Astrocyte of the hippocampus (primary cell): ENCODE measurements at places on chromosomes 4 and X.

DNA sequence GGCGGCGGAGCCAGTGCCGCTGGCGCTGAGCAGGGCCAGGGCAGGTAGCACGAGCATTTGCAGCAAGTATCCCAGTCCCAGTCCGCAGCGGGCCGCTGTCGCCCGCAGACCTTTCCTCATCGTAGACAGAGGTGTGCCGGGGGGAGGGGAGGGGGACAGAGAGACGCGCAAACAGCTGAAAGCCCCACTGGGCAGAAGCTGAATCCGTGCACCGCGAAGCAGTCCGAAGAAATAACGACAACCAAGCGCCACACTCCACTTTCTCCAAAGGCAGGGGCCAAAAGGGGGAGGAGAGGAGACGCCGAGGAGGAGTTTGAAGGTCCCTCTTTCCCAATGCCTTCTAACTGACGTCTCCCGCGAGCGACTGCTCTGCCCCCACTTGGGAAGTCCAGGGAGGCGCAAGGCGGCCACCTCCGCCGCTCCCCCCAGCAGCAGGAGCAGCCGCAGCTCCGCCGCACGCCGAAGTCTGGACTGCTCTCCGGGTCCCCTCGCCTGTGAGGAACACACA, at the start of gene UNC5C:
TSS of gene UNC5C (minus strand) at position 236 of the 508 bp plus-strand sequence.
- peak; percentile 83 for DNase-seq

GRCh38 chr4:147786031-147786430, 54.1 kb downstream of the ARHGAP10 start:
- no peak for DNase-seq

DNA sequence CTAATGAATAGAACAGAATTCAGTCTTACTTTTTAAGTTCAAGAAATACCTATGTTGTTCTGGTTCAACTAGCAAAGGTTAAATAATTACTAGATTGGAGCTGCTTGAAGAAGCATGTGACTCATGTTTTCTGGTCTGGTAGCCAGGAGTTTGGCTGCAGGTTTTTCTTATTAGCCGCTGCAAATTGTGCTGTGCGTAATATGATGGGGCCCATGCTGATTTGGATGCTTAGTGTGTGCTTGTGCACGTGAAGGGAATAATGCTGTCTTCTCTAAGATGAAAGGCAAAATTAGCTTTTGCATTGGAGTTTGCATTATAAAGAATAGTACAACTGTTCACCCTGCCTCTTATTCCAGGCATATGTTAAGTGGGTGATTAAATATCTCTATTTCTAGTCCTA, 219.6 kb downstream of the SNCA start:
- DNase-seq = peak; percentile 55

DNA sequence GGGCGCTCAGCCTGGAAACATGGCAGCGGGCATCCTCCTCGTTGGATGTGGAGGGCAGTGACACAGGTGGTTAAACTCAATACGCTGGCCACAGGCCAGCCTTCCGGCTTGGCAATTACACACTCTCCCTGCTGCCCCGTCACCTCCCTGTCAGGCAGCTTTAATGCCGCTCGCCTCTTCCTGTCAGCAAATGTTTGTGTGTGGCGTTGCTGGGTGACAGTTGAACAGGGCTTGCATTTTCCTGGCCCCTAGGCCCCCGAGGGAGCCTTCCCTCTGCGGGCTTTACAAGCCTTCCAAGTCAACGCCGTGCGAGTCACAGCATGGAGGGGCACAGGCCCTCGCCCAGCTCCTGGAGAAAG, 620.0 kb downstream of the BCOR start:
- peak; percentile 58 for DNase-seq

GRCh38 chr4:128279624-128280225, 7.9 kb downstream of the PGRMC2 start:
- no peak for DNase-seq

GRCh38 chrX:145816601-145817315, 871 bp upstream of the SLITRK2 start:
- DNase-seq = no peak

DNA sequence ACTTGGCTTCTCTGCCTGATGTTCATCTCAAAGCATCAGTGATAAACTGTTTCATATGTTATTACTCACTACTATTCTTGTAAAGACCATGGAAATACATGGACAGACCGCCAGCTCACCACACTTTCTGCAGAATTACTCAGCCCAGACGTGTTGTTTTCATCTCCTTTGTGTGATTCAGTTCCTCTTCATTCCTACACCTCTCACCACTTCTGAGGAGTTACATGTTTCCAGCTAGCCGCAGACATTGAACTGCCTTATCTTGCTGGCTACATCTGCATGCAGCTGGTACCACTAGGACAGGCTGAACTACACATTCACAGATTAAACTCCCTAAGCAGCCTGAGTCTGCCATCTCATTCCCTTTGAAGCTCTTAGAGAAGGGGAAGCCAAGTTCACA, 443.2 kb upstream of the FGF16 start:
- DNase-seq = peak; percentile 2

GRCh38 chr4:139675651-139676050, 10.0 kb downstream of the MGST2 start:
- no peak for DNase-seq

DNA sequence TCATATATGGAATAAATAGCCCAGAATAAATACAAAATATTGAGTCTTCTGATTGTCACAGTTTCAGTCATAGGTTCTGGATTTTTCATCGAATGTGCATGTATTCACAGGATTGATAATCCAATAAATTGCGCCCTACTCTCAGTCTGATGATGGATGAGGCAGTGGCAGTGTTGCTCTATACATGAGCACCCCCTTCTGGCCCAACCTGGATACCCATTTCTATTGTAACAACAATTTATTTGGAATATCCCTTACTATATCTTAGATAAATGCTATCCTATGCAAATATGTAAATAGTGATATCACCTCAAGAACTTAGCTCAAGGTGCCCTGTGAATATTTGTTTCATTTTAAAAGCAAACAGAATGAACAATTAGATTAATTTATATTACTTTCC, 733.7 kb upstream of the PABPC4L start:
- no peak for DNase-seq

DNA sequence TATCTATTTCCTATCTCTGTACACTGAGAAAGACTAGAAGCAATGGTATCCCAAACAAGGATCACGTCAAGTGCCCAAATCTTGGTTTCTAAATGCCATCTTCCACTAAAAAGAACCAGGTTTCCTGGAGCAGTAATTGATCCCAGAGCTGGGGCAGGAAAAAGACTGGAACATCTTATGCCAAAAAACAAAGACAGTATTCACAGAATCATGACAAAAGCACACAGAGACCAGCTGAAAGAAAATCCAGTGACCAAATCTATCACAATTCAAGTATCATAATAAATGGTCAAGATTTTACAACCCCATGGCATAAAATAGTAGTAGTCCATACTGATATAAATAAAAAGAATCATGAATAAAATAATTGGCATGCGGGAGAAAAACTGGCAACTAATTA, 44.9 kb downstream of the CENPC start:
- no peak for DNase-seq

GRCh38 chrX:66126662-66127061, 37.4 kb upstream of the HEPH start:
- DNase-seq = no peak

DNA sequence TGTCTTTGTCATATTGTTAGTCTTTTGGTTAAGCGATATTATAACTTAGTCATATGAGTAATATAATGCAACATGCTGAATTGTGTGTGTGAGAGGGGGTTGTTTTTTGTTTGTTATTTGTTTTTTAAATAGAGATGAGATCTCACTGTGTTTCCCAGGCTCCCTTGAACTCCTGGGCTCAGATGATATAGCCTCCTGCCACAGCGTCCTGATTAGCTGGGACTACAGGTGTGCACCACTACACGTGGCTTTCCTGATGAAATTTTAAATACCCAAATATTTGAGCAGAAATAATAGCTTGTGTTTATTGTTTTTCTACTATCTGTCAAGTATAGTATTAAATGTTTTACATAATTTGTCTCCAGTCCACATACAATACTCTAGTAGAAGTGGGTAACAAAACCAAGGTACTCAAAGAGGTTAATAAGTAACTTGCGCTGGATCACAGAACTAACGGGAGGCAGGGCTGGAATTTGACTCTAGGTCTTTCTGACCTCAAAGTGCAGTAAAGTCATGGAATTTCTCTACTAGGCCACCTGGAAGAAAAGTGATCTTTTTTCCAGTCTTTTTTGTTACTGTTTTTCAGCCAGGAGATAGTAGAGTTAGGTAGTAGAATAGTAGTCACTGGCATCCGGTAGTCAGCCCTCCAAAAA, 47.8 kb downstream of the CLCN3 start:
- no peak for DNase-seq

GRCh38 chr4:16692046-16692445, 206.4 kb downstream of the LDB2 start:
- DNase-seq = no peak

- no peak for DNase-seq
These were observed 197.4 kb downstream of the PTTG2 start for GRCh38 chr4:38157592-38157991.

GRCh38 chr4:83025563-83025962, 9.4 kb upstream of the COPS4 start:
- DNase-seq = no peak

DNA sequence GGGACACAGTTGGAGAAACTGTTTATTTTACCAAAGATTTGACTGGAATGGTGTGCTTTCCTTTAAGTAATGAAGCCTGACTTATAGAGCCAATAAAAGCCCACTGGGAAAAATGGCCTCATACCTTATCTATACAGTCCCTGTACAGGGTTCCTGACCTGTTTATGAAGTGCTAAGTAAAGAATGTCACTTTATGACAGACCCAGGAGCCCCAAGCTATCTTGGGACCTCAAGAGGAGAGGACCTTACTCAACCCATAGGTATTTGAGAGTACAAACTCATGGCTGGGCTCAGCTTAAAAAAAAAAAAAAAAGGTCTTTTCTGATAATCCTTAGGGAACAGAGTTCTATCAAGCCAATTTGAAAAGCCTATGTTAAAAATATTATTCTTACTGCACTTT, 1389.3 kb downstream of the RAPGEF2 start:
- DNase-seq = no peak
